ENCODE measurements at places on chromosomes 16 and 17.

DNA sequence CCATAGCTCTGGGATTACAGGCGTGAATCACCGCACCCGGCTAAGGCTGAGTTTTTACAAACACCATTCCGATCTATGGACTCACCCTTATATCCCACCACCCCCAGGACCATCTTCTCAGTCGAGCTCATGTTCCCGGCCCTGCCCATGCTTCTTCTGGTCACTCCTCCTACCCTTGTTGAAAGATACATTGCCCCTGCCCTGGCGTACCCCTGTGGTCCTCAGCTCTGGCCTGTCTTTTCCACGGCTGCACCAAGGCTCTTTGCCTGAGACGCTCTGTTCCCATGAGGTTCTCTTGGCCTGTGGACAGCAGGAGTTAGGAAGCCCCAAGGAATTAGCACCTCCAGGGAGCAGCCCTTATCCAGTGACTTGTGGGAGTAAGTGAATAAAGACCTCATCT, 379.4 kb upstream of the TNRC6C start:
- no peak for DNase-seq

DNA sequence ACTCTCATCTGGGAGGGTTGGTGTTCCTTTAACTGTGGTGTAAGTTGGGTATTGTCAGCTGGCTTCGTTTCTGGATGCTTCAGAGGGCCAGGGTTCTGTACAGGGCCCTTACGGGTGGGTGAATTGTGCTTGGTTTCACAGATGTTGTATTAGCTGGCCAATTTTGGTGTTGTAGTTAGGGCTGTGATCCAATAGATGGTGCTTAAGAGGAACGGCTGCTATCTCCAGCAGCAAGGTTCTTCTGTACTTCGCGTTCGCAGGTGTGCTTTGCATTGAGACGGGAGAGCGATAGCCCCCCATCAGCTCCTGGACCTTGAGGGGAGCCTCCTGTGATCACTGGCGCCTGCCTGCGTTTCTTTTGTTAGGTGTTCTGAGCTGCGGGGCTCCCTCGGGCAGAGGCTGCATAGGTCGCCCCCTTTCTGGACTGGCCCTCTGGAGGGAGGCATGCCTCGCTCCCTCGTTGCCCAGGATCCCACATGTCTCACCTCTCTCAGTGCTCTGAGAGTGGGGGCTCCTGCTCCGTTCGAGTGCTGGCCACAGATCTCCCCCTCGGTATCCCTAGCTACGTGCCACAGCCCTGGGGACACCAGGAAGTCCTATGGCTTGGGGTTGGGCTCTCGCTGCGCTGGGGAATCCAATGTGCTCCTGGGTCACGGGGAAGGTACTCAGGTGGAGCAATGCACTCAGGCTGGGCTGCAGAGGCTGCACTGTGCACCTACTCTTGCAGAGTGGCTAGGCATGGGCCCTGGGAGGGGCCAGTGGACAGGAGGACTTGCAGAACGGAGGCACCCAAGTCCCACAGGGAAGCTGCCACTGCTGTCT, 837 bp upstream of the PRDM7 start:
- no peak for DNase-seq

- no peak for DNase-seq
Measured at GRCh38 chr16:11175787-11176341, 80.1 kb downstream of the SOCS1 start.

DNA sequence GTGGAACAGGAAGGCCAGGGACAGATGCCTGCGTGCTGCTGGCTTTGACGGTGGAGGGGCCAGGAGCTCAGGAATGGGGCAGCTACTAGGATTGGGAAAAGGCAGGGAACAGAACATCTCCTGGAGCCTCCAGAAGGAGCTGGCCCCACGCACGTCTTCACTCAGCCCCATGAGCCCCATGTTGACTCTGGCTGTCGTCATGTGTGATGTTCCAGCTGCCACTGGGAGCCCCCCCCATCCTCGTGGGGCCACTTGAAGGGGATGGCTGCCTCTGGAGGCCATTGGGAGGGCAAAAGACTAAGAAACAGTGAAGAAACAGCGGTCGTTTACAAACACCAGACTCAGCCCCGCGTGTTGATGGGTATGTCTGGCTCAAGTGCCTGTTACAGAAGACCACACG, 18.5 kb upstream of the APRT start:
- no peak for DNase-seq

- no peak for DNase-seq
Measured at GRCh38 chr17:2797637-2798036, 1.4 kb downstream of the RAP1GAP2 start.

DNA sequence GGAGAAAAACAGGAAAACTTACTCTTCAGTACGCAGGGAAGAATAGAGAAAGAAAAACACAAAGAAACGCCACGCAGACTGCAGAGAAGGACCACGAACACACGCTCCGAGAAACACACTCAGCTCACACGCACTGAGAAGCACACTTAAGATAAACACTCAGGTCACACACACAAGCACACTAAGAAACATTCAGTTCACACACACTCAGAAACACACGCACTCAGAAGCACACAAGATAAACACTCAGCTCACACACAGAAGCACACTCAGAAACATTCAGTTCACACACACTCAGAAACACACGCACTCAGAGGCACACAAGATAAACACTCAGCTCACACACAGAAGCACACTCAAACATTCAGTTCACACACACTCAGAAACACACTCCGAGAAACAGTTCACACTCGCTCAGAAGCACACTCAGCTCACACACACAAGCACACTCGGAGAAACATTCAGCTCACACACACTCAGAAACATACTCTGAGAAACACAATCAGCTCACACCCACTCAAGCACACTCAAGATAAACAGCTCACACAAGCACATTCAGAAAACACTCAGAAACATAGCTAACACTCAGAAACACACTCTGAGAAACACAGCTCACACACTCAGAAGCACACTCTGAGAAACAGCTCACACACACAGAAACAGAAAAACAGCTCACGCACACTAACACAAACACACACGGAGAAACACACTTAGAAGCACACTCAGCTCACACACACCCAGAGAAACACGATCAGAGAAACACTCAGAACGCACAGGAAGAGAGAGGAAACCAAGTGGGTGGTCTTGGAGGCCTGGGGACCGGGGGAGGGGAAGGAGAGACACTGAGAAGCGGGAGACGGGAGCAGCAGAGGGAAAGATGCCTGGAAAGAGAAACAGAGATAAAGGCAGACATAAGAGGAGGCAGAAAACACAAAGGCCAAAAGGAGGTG, 908 bp downstream of the TMEM98 start:
- no peak for DNase-seq

DNA sequence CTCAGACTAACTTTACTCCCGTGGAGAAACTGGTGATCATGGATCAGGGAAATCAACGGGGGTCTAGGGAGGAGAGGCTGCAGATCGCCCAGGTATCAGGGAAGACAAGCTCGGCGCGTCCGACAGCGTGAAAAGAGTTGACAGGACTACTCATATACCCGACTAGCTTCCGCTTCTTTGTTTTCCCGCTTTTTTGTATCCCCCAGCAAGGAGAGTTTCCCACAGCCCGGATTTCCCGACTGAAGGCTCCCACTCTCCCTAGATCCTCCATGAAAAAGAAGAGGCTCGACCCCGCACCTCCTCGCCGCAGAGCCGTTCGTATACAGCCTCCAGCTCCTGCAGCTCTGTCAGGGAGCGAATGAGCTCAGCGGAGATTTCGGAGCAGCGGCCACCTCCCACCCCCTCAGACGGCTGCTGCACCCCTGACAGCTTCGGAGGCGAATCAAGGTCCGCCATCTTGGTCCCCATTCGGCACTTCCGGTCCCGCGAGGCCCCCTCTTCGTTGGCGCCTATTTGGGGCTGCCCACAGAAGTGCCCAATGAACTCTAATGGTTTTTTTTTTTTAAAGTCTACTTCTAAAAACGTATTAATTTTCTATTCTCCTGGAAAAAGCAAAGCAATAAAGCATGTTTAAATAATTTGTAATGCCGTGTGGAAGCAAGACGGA, at the start of gene COG4:
TSS of gene COG4 (minus strand) at position 479 of the 667 bp plus-strand sequence. CDS start at position 468, 11 bp downstream.
- peak; percentile 45 for DNase-seq

DNA sequence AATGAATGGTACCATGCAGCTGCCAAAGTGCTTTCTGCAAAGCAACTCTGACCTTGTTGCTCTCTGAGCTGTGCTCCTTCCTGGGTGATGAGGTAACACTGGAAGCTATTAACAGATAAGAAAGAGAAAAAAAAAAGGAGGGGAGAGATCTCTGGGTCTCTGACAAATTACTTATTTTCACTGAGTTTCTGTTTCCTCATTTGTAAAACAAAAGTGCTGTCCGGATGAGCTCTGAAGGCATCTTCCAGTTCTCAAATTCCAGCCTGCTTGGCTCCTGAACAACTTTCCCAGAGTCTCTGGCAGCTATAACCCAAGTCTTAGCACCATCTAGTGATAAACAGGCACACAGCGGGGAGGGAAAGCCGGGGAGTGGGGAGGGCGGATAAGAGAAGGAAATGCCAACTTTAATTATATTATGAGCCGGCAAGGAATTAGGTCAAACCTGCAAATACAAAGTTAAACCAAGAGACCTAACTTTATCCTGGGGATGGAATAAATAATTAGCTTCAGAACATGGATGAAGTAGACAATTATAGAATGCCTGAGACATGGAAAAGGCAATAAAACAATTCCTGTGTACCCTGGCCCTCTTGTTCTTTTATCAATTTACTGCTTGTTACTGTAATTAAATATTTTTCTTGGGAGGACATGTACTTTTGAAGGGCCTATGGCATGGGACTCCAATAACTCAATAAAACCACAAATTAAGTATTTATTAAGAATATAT, 61.3 kb upstream of the KIFC3 start:
- no peak for DNase-seq

DNA sequence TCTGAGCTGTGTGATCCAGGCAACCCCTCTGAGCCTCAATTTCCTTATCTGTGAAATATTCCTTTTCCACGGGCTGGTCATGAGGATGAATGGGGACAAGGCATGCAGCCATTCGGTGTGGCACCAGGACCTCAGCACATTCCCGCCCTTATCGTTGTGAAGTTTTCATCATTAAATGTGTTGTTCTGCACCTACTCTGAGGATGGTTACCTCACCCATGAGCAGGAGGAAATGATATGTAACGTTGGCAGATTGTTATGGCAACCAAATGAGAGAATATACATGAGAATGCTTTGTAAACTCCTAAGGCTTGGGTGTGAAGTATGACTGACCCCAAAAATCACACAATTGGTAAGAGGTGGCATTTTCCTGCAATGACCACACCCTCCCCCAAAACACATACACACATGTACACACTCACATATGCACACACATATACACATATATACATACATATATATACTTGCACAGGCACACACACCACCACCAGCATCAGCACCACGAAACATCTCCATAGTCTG, 39.5 kb downstream of the SMARCE1 start:
- no peak for DNase-seq

GRCh38 chr17:59431601-59432000, 100.1 kb downstream of the YPEL2 start:
- DNase-seq = no peak

Measured in NCI-H2081 treated with DMSO at 0.1 percent for 48 hours (cell line).